Lower lobe of right lung (tissue), 2 donors: ENCODE measurements at places on chromosomes 11 and 22.

DNA sequence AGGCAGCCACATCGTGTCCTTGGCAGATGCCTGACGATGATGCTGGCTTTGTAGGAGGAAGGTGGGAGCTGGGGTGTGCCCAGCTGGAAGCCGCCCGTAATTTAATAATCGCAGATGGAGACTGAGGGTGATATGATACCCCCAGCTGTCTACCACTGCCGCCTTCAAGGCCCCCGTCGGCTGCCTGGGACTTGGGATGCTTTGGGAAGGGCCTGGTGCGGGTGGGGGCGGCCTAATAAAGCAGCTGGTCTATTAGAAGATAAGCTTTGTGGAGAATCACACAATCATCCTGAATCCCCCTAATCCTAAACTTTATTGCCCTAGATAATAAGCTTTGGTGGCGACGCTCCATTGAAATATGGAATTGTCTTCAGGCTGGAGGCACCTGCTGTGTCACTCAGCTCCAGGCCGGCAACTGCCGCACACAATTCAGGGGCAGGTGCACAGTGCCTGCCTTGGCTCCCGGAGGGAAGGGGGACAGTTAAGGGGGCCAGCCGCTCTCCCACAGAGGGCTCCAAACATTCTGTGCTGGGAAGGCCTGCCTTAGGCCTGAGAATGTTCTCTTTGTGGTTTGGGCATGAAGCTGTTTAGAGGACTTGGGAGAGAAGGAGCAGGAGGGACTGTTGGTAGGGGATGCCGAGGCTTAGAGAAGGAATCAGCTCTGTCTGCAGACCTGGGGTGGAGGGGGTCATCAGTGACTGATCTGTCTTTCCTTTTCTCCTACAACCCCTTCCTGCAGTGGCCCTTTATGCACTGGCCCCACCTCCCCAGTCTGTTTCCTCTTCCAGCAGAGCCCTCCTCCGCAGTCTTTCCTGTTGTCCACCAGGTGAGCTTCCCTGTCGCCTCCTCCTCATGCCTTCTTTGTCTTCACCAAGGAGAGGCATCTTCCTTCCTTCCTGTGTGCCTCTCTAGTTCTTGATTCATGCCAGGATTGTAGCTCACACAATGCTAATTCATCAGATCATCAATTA, 65.3 kb downstream of the ARL14EP start:
- DNase-seq = no peak

GRCh38 chr22:34587357-34588356, 478.3 kb upstream of the ISX start:
- no peak for DNase-seq

- DNase-seq = no peak
Measured at GRCh38 chr11:79206951-79207350, 233.9 kb downstream of the TENM4 start.

GRCh38 chr11:45879803-45880686, 5.4 kb upstream of the MAPK8IP1 start:
- no peak for DNase-seq

DNA sequence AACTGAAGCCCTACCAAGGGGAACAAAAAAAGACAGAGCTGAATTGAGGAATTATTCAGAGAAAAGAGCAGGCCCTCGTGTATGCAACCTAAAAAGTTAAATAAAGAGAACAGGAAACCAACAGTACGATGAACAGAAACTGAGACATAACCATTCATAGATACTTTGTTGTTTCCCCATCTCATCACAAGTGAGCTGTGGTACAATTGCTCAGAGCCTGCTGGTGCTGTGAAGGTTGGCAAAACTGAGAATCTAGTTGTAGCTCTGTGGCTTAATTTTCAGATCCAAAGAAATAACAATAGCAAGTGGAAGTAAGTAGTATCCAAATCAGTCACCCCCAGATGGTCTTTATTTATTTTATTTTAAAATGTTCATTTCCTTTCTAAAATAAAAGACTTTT, 37.7 kb upstream of the BLID start:
- no peak for DNase-seq

GRCh38 chr11:67500831-67501715, 4.1 kb downstream of the PITPNM1 start:
- no peak for DNase-seq

DNA sequence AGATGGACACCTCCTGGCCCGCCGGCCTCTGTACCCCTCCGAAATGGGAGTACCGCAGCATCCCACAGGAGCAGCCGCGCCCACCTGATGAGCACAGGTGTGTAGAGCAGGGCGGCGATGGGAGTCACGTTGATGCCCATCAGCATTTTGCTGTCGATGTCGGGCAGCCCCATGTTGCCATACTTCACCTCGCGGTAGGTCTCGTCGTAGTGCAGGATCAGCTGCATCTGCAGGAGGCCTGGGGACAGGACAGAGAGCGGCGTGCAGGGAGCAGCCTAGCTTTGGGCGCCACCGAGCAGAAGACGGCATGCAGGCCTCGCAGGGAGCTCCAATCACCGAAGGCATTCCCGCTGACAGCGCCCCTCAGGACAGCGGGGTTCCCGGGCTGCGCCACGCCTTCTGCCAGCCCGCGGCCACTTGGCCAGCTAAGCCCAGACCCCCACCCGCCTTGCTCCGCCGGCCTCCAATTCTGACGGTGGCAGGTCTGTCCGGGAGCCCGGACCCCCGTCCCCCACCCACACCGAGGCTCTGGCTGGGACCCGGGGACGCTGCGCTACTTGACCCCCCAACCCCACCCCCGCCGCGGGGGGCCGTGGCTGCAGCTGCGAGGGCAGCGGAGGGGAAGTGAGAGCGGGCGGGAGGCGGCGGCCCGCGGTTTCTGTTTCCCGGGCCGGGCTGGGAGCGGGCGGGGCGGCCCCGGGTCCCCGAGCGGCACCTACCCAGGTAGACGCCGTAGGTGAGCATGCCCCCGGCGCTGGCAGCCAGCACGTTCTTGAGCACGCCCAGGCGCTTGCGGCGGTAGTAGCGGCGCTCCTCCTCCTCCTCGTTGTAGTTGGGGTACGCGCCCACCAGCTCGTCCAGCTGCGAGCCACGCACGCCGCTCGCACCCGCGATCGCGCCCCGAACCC, 705 bp downstream of the UNC93B1 start:
- peak; percentile 85 for DNase-seq

- no peak for DNase-seq
Measured at GRCh38 chr11:131767421-131767820, 397.0 kb downstream of the NTM start.

DNA sequence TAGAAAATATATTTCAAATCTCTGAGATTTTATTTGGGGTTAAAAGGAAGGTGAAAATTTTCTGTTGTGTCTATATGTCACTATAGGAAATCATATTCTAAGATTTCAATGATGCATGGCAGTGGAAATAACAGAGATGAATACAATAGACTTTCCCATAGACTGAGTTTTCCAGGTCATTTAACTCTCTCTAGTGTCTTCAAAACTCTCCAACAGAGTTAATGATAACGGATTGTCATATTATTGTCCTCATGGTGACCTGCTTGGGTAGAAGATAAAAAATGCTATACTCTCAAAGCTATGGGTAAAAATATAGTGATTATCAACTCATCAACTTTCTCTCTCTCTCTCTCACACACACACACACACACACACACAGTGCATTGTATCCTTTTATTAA, 312.9 kb downstream of the CNTN5 start:
- DNase-seq = no peak

- DNase-seq = no peak
Measured at GRCh38 chr11:84313830-84314359, 1027.7 kb upstream of the CCDC90B start.

DNA sequence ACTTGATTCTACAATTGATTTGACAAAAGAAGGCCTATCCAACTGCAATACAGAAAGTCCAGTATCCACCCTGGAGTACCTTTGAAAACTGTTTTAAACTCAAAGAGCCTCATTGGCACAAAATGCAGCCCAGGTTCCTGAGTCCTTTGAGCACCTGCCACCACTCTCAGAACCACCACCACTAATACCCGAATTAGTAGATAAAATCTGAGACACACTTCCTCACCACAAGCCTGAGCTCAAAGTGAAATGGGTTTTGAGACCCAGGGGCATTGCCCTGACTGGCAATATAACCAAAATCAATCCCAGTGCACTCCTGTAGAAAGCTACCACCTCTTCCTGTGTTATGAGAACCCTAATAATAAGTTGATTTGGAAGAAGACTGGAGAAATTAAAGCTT, 215.7 kb downstream of the CSNK2A3 start:
- no peak for DNase-seq

DNA sequence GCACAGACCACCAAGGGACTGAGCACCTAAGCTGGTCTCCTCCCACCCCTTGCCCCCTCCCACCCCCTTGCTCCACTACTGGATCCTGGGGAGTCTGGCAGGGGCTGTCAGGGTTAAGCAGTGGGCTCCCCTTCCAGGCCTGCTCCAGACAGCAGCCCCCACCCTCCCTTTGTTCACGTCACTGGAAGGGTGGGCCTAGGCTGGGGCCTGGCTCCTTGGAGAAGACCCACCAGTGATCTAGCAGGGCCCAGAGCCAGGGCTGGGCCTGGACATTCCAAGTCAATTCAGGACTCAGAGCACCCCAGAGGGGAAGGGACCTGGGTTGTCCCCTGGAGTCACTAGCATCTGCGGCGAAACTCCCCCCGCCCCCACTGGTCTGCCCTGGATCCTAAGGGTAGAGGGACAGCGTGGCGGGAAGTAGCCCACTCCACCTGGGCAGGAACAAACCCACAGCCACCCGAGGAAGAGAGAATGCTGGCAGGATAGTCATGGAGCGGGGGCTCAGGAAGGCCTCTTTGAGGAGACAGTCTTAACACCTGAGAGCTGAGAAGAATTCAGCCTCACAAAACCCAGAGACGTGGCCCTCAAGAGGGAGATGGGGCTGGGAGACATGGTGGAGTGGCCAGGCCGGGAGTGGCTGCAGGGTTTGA, 45.8 kb downstream of the IGLL1 start:
- DNase-seq = peak; percentile 37

DNA sequence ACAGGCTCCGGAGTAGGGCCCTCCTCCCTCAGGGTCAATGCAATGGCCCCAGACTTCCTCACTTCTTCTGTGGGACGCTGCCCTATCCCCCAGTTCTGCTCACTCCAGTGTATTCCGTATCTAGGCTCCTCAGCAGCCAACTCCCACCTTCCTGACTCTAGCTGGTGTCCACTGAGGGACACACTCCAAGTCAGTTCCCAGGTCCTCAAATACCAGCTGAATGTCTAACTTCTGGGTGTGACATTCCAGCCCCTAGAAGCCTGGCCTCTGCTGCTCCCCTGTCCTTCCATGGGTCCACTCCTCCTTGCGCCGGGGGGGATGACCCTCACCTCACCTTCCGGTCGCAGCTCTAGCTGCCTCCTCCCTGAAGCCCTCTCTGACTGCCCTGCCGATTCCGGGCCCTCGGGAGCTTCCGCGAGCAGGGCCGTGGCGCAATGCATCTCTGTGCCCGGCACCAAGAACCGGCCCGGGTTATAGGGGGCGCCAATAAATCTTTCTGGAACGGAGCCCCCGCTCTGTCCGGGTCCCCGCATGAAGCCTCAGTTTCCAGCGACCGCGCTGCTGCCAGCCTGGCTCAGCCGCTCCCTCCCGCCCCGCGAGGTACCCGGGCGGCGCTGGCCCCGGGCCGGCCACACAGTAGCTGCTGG, 15.4 kb downstream of the BAD start:
- DNase-seq = peak; percentile 84

DNA sequence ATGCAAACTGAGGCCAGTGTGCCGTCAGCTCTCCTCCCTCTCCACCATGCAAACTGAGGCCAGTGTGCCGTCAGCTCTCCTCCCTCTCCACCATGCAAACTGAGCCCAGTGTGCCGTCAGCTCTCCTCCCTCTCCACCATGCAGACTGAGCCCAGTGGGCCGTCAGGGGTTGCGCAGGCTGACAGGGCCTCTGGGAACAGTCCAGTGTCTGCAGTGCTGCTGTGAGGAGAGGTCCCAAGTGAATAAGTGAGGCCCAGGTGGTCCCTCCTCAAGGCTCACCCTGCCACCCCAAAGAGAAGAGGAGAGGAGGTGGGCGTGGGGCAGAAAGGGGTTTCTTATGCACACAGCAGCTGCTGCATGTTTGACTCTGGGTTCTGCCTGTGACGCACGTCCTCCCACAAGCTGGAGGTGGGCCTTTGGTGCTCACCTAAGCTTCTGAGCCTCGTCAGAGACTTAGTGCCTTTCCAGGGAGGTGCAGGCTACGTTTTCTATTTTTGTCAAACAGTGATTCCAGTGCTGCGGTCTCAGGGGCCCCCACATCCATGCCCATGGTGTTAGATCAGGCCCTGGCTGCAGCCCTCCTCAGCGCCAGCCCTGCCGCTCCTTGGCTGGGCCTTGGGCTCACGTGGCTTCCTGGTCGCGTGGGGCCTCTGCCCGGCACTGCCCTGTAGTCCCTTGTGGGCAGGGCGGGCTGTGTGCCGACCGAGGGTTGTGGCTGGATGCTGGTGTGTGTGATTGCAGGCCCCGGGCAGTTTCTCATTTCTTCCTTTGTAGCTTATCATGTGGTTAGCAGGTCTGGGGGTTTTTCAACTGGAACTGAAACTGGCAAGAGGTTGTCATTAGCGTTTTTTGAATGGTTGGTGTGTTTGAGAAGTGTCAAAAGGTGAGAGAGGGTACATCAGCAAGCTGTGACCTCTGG, 7.1 kb downstream of the TPCN2 start:
- peak; percentile 79 for DNase-seq

- DNase-seq = no peak
Measured at GRCh38 chr11:72426103-72426757, 8.1 kb downstream of the CLPB start.

GRCh38 chr11:109015283-109015682, 350.4 kb downstream of the DDX10 start:
- DNase-seq = no peak

DNA sequence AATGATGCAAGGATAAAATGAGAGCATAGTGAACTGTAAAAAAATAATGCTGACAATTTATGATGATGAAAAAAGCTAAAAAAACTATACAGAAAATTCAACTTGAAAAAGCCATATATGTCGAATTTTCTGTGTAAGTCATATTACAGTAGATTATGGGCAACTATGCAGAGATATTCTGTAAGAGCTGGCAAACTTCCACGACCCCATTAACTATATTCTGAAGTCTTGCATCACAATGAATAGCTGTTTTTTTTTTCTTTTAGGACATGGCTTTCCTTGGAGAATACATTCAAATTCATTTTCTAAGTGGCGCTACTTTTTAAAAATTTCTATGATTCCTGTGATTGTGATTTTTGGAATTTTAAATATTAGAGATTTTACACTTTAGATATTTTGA, 18.4 kb downstream of the PSMD13 start:
- DNase-seq = no peak

- DNase-seq = no peak
Measured at GRCh38 chr11:33389635-33390034, 132.5 kb downstream of the HIPK3 start.

- no peak for DNase-seq
Measured at GRCh38 chr11:71443736-71444445, 4.3 kb downstream of the DHCR7 start.

DNA sequence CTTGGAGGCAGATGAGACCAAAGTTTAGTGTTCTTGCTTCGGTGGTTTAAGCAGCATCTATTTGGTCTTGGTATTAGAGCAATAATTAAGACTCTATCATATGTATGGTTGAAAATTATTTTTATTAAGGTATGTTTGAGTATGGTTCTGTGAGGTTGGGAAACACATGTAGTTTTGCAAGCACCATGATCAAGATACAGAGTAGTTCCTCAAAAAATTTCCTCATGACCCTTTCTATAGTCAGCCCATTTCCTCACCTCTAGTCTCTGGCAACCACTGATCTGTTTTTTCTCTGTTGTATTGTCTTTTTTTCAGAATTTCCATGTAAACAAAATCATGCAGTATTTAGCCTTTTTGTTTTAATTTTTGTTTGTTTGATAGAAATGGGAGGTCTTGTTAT, 18.4 kb downstream of the MTMR3 start:
- no peak for DNase-seq

- no peak for DNase-seq
Measured at GRCh38 chr11:60923326-60923725, 934 bp upstream of the TMEM132A start.
